ENCODE measurements at places on chromosomes 12 and 14.

DNA sequence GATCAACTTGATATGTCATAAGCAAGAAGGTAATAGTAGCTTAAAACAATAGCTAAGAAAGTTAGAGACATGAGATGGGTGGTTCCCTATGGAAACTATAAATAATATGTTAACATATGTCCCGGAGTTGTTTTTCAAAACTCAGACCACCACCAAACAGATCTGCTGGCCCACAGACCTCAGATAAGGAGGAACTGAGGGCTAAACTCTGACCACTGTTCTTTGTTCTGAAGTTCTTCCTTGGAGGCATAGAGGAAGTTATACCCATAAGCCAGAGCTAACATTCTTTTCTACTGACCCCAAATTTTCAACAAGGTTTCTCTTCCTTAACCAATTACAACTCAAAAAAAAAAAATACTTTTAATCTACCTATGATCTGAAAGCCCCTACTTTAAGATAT, 156.1 kb upstream of the FSCB start:
- DNase-seq = no peak

DNA sequence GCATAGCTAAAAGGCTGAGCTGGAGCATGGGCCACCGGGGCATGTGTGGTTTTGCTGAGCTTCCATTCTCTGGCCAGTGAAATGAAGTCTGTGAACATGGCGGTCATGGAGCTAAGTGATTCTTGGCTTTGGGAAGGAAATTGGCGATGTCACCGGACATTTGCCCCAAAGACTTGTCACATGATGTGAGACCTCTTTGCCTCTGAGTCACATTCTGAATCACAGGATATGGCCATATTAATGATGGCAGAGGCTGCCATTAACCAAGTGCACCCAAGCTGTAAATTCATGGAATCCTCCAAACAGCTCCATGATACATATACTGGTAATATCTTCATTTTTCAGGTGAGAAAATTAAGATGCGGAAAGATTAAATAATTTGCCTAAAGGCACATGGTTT, 27.4 kb upstream of the BATF start:
- no peak for DNase-seq

GRCh38 chr12:39623919-39624318, 4.3 kb upstream of the ABCD2 start:
- DNase-seq = no peak

GRCh38 chr12:46445551-46446235, 73.1 kb upstream of the SLC38A2 start:
- DNase-seq = no peak

GRCh38 chr12:102543494-102544485, 63.4 kb upstream of the IGF1 start:
- DNase-seq = no peak

DNA sequence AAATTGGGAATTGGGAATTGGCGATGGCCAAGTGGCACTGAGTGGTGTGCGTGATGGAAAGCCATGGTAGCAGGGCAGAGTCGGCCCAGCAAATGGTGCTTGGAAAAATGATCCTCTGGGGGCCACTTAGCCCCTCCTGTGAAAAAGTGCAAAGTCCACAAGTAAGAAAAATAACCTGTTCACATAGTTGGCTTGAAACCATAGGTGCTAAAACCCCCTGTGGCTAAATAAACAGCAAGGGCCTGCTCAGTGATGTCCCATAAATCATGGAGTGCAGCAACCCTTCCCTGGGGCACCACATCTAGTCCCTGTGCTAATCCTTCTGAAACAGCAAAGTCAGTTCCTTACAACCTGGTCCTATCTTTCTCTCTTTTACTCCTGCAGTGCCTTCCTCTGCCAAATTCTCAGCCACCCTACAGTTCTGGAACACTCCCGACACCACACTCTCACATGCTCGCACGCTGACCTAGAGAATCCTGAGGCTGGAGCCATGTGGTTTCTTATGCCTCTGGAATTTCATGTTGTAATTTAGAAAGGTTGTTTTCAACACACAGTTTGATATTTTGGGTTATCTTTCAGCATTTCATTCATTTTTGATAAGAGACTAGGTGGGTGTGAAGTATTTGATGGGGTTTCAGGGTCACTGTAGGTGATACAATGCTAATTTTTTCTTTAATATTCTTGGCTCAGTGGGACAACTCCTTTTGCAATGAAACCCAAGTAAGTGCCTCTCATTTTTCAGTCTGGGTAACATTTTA, 123.6 kb downstream of the SMOC1 start:
- DNase-seq = no peak

DNA sequence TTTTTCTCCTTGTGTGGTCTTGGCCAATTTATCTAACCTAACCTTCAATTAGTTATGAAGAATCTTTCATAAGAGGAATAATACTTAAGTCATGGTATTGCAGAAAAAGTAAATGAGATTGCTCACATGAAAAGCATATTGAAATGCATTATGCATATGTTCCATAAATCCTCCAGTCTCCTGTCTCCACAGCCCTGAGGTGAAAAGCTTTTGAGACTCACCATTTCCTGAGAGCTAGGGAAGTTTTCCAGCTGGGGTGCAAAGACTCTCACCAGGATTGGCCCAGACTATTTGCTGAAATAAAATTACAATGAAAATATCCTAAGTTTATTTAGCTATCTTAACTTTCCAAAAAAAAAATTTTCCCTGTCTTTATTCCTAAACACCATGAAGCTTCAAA, 723.8 kb upstream of the FLRT2 start:
- DNase-seq = no peak

- DNase-seq = no peak
These were observed 1374.6 kb downstream of the FSCB start for GRCh38 chr14:43132441-43132840.

DNA sequence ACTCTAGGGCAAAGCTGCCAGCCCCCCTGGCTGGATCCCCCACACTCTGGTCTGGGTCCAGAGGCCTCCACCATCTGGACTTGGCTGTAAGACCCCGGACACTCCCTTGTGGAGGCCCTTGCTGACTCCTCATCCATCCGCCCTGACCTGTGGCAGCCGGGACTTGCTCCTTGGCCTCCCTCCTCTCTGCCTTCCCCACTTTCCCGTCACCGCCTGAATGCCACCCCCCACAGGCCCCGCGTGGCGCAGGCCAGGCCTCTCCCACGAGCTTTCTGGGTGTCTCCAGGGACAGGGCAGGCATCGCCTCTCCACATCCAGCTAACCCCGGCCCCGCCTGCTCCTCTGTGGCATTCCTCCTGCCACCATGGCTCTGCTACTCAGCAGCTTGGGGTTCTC, 14.1 kb downstream of the JAG2 start:
- no peak for DNase-seq

DNA sequence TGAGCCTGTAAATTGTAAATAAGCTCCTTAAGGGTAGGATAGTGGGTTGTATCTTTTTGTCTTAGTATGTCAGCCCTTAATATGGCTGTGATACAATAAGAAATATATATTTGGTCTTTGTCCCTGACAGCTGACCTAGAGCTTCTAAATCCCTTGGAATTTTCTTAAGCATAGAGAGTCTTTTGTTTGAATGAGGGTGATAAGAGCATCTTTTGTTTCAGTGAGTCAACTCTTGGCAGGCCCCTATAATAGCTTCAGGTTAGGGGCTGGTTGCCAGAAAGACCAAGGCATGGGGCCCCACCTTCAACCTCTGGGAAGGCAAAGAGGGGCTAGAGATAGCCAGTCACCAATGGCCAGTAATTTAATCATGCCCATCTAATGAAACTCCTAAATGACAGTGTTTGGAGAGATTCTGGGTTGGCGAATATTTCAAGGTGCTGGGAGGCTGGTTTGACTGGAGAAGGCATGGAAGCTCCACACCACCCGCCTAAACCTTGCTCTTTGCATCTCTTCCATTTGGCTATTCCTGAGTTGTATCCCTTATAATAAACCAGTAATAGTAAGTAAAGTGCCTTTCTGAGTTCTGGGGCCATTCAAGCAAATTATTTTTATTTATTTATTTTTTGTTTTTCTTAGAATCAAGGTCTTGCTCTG, 10.5 kb downstream of the PALS1 start:
- no peak for DNase-seq

- no peak for DNase-seq
These were observed 830 bp upstream of the SRRM4 start for GRCh38 chr12:118980407-118981014.

GRCh38 chr12:3805077-3805476, 52.2 kb upstream of the CRACR2A start:
- no peak for DNase-seq

GRCh38 chr12:84165998-84166571, 746.5 kb downstream of the SLC6A15 start:
- DNase-seq = no peak

DNA sequence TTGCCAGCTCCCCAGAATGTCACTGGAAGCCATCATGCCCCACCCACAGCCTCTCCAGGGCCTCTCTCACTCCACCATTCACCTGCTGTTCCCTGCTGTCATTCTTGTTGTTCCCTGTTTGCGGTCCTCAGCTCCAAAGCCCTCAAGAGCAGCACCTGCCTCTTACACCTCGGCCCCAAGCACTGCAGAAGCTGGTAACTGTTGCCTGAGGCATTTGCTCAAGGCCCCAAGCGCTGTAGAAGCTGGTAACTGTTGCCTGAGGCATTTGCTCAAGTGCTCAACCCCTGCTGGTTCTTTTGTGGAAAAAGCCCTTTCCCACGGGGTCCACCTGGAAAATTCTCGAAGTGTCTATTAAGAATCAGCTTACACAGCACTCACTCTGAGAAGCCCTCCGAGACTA, 78.0 kb downstream of the ARL6IP4 start:
- no peak for DNase-seq

DNA sequence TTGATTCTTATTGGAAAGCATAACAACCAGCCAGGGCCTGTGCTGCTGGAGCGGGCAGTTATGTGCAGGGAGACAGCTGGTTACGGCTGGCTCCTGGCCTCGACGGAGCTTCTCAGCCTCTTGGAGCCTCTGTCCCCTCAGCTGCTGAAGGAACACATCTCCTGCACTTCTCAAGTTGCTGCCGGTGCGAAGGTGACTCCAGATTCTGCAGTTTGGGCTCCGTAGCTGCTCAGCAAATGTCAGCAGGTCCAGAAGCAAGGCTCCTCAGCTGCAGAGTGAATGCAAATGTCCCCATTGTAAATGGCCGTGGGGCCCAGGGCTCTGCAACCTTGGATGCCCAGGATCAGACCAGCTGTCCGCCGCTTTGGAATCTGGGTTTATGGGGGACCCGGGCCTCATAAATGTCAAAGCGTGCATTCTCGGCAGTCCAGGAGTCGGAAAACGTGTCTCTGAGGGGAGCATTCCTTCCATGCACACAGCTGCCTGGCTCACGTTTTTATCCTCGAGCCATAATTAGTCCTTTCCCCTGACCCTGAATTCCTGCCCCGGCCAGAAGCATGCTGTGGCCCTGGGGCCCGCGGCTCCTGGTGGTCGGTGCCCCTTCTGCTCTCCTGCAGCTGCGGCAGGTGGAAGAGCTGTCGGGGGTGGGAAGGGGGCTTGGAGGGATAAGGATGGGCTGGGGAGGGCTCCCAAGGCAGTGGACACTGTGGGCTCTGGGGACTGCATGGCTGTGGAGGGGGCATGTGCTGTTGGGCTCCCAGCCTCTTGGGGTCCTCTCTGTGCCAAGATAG, 106.0 kb downstream of the KIF26A start:
- DNase-seq = no peak

GRCh38 chr12:49683599-49684309, 23.5 kb downstream of the FMNL3 start:
- no peak for DNase-seq

- DNase-seq = no peak
These were observed 25.8 kb downstream of the CDC42BPB start for GRCh38 chr14:103031566-103031911.

DNA sequence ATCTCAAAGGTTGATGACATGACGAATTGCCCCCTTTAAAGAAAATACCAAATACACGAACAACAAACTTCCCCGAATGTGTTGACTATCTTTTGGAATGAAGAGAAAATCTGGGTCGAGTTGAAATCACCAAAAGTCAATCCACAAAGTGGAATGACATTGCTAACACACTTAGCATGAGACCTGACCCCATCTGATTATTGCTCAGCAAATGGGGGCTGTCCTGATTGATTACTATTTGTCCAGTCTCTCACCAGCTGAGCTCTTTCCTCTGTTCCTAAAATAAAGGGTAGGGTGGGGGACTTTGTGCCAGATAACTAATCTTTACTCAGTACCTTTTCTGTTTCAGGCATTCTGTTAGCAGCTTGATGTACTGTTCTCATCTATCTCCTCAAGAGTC, 223.4 kb downstream of the APAF1 start:
- DNase-seq = no peak

DNA sequence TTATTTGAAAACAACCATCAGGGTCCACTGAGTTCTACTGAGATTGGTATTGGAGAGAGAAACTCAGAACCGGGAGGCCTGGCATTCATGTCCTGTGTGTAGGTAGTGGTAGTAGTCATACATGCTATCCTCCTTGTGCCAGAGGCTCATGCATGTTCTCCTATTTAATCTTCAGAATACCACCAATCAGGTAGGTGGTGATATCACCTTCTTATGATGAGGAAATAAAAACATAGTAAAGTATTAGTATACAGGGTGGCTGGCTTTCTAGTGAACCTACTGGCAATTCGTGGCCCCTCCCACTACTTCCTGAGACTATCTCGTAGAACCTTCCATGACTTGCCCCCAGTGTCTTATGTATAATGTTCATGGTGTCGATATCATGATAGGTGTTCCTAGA, 40.5 kb upstream of the EID3 start:
- DNase-seq = no peak

GRCh38 chr14:24278424-24278823, 7.0 kb upstream of the RABGGTA start:
- DNase-seq = no peak

DNA sequence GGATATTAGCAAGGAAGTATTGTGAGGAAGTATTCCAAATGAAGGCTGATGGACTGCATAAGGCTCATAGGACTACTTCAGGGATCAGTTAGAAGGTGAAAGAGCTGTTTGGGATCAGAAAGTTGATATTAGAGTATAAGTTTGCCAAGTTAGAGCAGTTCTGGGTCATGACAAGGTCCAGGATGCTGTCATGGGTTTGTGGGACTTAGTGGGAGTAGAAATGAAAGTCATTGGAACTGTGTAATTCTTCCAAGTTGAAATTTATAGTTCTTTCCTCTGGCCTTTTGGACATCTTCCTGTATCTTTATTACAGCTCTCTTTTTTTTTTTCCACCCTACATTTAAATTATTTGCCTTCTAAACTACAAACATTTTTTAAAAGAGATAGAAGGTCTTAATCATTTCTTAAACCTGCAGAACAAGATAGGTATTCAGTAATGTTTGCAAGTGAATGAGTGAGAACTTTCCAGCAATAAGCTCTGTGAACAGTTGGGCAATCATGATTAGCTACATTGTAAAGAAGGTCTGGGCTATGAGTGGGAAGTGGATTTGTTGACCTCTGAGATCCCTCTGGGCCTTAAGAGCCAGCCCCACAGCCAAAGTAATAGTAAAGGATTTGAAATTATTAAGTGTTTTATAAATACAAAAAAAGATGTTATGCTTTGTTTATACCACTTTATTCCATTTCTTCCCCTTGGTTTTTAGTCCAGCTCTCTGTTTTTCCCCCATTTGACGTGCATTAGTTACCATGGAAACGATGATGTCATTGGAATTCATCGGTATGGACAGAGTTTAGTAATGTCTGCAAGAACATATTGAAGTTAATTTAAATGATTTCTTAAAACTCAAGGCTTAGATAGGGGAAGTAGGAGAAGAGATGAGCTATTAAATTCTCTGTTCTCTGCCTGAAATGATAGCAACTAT, 247.9 kb upstream of the ARHGAP5 start:
- DNase-seq = no peak

All from GM12864 (cell line).